ENCODE measurements at places on chromosomes 1 and 21.

- peak; percentile 73 for DNase-seq
These were observed 101.6 kb downstream of the TLR5 start for GRCh38 chr1:223041481-223041880.

- DNase-seq = no peak
These were observed 19.5 kb downstream of the DIO1 start for GRCh38 chr1:53913352-53914033.

DNA sequence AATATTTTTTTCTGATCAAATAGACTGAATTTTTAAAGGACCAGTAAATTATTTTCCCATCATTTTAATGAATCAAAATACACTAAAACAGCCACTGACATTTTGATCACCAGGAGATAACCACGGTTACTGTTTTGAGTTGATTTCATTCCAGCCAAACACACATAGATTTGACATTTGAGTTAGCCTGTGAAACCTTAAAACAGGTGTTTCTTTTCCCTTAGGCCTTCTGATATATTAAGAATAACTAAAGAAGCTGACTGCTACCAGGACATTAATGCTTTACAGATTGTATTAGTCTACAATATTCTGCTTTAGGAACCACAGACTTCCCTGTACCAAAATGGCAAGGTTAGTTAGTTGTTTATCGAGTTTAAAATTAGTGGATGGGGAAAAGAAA, 193.4 kb downstream of the OMA1 start:
- DNase-seq = no peak

DNA sequence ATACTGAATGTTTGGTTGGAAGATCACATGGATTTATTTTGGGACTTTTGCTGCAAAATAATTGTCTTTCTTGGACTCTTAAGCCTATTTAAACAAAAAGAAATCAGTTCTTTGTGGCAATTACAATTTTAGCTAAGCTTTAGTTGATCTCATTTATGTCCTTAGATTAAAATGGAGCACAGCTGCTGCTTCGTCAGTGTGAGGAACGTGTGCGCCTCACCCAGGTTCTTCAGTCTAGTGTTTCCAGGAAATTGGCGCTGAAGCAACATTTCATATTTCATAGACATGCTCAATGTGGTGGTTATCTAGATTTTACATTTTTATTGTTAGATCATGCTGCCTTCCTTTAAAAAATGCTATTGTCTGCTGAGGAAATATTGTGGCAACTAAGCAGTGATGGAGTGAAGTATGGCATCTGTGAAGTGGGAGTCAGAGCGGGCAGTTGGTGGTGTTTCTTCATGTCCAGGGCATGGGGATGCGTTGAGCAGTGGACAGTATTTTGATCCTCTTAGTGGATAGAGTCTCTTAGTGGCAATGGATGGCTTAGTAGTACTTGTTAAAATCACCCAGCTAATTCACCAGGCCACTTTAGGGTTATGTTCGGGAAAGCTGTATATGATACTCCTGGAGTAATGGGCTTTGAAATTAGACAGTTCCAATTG, 5.6 kb downstream of the DDI2 start:
- DNase-seq = no peak

DNA sequence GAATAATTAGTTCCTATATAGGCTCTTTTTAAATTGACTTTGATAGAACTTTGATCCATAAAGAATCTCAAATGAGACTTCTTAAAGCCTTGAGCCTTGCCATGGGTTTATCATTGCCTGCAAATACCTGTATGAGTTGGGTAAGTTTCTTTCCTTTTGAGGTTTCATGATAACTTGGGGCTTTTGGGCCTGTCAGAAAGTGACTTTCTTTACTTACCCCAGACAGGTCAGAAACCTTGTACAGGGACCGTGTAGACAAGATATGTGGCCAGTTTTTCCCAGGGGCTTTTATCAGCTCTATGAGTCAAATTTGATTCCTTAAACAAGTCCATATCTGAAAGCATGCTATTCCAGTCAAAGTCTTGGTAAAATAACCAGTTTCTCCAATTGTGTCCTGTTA, 17.3 kb downstream of the KCTD3 start:
- DNase-seq = no peak

DNA sequence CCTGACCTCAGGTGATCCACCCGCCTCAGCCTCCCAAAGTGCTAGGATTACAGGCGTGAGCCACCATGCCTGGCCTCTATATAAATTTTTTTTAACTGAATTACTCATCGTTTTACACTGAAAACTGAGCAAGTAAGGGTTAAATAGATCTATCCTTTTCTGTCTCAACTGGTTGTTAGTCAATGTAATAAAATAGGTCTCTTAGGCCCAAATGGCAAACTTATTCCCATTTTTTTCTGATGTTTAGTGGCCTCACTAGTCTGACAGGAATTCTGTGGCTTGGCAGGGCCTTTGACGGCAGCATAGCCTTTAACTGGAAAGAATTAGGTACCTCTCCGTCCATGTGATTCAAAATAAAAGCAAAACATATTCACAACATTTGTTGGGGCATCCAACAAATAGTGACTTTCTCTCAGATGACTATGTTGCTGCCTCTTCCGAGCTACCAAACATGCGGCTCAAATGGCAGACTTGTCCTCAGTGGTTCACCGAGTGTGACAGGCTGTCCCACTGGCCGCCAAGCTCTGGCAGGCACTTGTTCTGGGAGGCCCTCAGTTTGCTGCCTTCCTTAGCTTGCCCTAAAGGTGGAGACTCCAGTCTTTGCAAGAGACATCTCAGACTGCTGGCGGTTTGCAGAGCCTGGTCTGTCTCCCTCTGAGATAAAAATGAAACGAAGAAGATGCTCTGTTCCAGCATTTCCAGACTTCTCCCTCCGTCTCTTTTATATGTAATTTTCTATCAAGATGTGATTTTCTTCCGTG, 17.4 kb downstream of the ATP1A4 start:
- no peak for DNase-seq

Measured in T47D (cell line).